ENCODE measurements at places on chromosomes 4 and X.

DNA sequence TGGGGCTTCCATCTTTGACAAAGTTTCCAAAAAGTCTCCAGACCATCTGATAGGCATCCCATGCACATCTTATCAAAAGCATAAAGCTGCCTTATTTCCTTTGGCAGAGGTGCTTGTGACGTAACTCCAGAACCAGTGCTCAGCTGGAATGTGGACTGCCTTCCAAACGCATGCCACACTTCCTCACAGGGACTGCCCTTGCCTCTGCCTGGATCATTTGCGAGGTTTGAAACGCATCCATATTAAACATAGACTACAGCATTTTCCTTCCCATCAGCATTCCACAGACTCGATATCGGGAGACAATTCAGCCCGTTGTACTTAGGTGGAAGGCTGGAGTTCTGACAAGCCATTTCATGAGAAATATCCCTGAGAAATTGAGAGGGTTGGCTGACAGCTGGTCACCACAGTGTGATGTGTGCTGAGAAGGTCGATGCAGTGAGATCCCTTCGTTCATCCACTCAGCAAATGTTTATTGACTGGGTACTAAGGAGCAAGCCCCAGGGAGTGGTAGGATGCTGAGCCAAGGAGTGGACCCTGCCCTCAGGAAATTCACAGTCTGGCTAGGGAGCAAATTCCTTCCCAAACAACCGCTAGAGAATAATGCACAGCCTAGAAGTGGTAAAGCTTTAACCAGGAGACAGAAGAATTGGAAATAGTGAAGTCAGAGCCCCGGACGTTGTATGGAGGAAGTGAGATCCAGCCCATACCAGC lies 376.0 kb downstream of the BCOR start:
- no peaks in the 10 kb centered on the region for H3K36me3 ChIP-seq
- H3K27me3 ChIP-seq, result no peaks in the 10 kb centered on the region

DNA sequence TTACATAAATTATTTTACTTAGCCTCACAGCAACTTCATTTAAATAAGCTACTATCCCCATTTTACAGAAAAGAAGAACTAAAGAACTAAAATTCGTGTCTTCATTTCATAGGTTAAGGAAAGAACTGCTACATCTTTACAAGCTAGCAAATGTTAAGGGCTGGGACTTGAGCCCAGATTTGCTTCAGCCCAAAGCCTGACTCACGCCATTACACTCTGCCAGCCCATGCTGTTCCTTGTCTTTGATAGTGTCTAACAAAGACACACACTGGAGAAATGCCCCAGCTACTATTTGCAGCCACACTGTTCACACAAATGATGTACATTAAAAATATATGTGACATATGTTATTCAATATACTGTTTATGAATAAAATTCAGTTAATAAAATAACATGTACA lies 29.0 kb upstream of the ERVMER34-1 start:
- H3K27ac ChIP-seq, result no peak overlapping the region
- H3K27me3 ChIP-seq, result no peaks in the 10 kb centered on the region
- no peaks in the 10 kb centered on the region for H3K36me3 ChIP-seq
- H3K4me1 ChIP-seq, result peaks cover 9% of the 10 kb centered on the region

GRCh38 chr4:156388826-156389225 lies 435.2 kb upstream of the CTSO start:
- no peak overlapping the region for H3K4me3 ChIP-seq
- no peak overlapping the region for H3K27ac ChIP-seq
- H3K36me3 ChIP-seq, result no peaks in the 10 kb centered on the region
- no peaks in the 10 kb centered on the region for H3K4me1 ChIP-seq

DNA sequence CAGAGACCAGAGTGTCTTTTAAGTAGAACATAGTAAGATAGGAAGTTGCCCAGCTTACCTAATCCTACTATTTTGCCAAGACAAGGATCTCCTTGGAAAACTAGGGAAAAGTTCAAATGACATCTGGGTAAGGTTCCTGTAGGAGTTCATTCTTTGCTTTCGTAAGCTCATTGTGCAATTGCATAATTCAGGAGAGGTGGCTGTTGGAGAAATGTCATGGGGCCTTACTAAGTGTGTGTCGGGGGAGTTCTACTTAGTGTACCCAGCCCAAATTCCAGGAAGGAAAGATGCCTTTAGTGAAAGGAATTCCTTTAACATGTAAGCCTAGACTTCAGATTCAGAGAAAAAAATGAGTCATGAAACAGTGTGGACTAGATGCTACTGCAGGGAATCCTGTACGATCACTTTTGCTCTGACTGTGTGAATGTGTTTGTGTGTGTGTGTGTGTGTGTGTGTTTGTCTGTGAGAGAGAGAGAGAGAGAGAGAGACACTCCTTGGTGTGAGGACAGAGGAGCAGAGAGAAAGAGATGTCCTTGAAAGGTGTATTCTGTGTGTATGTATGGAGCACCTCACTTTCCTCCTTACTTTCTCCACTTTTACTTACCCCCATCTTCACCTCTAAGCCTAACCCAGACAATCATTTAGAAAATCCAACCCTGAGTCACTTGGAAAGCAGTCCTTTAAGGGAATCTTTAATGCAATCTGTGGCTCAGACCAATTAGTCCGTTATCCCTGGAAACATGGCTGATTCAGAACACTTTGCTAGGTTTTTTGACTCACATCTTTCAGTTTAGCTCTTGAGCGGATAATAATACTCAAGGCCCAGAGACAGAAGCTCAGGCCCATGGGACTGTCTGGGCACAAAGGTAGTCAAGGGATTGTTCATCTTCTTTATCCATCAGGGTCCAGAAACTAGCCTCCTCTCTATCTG lies 114.5 kb upstream of the ACSL4 start:
- no peak overlapping the region for H3K4me3 ChIP-seq
- no peaks in the 10 kb centered on the region for H3K36me3 ChIP-seq
- peaks cover 3% of the 10 kb centered on the region for H3K27me3 ChIP-seq
- H3K4me1 ChIP-seq, result peaks cover 7% of the 10 kb centered on the region
- peak overlapping the region; percentile 37 for H3K27ac ChIP-seq

- H3K36me3 ChIP-seq, result no peaks in the 10 kb centered on the region
- no peaks in the 10 kb centered on the region for H3K27me3 ChIP-seq
- H3K27ac ChIP-seq, result no peak overlapping the region
- no peak overlapping the region for H3K4me3 ChIP-seq
- no peak for DNase-seq
Measured at GRCh38 chr4:86036736-86037135, 323.1 kb downstream of the MAPK10 start.

DNA sequence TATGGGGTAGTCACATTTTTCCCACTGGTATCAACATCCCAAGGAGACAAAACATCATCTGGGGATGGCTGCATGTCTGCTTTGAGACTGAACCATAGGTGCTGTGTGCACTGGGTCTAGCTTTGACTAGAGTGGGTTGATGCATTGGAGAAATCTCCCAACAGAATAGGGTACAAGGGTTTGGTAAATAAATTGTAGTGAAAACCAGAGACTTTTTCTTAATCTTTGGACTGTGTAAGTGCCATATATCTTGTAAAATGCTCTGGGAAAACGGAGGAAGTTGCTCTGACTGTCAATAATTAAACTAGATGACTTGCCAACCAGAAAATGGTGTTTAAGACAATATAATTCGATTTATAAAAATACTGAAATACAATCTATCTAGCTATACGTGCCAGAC lies 1064.0 kb upstream of the SLIT2 start:
- H3K27ac ChIP-seq, result no peak overlapping the region
- no peaks in the 10 kb centered on the region for H3K36me3 ChIP-seq
- no peak for DNase-seq
- H3K27me3 ChIP-seq, result no peaks in the 10 kb centered on the region

DNA sequence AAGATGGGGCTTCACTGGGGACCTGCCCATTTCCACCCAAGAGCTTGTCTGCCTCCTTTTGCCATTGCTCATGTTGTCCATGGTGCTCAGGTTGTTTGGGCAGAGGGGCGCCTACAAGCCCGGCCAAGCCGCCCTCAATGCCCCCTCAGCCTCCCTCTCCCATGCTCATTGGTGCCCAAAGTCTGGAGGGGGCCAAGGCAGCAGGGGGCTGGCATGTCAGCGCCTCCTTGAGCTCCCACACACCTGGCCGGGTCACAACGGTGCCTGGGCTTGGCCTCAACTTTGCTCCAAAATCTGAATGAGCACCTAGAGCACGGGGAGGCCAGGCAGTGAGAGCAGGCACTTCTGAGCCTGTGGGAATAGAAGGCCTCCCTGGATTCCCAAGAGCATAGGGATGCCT lies 1598.8 kb downstream of the PCDH7 start:
- H3K27me3 ChIP-seq, result no peaks in the 10 kb centered on the region
- H3K36me3 ChIP-seq, result no peaks in the 10 kb centered on the region
- no peak overlapping the region for H3K27ac ChIP-seq
- H3K4me3 ChIP-seq, result no peak overlapping the region
- no peak for DNase-seq
- no peaks in the 10 kb centered on the region for H3K4me1 ChIP-seq

GRCh38 chrX:103398421-103398864 lies 22.1 kb downstream of the BEX3 start:
- peaks cover 11% of the 10 kb centered on the region for H3K4me1 ChIP-seq
- no peak overlapping the region for H3K4me3 ChIP-seq
- H3K36me3 ChIP-seq, result no peaks in the 10 kb centered on the region
- DNase-seq, result no peak
- H3K27ac ChIP-seq, result no peak overlapping the region

DNA sequence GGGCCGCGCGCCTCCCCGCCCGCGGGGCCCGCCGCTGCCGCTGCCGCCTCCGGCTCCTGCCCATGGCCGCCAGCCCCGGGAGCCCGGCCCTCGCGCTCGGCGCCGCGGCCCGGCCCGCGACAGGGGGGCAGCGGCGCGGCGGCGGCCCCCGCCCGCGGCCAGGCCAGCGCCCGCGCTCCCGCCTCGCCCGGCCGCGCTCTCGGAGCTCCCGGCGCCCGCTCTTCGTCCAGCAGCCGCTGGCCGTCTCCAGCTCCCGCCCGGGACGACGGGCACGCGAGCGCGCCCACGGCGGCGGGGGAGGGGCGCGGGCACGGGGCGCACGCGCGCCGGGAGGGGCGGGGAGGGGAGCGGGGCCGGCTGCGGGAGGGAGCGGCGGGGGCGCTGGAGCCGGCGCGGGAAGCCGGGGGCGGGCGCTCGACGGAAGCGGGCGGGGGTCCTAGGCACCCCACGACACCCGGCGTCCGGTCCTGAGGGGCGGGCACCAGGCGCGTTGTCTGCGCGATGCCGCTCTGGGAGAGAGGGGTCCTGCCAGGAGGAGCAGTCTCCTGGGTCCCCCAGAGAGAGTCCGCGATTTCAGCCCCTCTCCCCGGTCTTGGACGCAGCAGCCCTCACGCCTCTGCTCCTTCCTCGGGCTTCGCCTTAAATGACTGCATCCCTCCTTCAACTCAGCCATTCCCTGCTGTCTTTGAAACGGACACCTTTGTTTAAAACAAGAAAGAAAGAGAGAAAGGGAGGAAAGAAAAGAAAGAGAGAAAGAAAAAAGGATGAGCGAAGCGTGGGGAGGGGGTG lies 490 bp upstream of the PDZD4 start:
- H3K27ac ChIP-seq, result no peak overlapping the region
- no peaks in the 10 kb centered on the region for H3K36me3 ChIP-seq

DNA sequence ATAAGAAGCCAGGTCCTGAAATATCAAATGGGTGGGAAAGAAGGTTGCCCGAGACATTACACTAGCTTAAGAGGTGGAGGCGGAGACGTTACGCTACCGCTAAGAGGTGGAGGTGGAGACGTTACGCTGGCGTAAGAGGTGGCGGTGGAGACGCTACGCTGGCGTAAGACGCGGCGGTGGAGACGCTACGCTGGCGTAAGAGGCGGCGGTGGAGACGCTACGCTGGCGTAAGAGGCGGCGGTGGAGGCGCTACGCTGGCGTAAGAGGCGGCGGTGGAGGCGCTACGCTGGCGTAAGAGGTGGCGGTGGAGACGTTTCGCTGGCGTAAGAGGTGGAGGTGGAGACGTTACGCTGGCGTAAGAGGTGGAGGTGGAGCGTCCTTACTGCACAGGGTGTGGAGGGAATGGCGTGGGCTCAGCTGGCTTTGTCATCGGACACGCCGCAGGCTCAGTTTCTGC lies 12.8 kb downstream of the CYP4V2 start:
- DNase-seq, result no peak
- no peaks in the 10 kb centered on the region for H3K36me3 ChIP-seq
- H3K27ac ChIP-seq, result no peak overlapping the region
- no peak overlapping the region for H3K4me3 ChIP-seq
- no peaks in the 10 kb centered on the region for H3K4me1 ChIP-seq

GRCh38 chr4:104593019-104593418 lies 98.3 kb upstream of the CXXC4 start:
- H3K4me3 ChIP-seq, result no peak overlapping the region
- no peak for DNase-seq
- H3K36me3 ChIP-seq, result no peaks in the 10 kb centered on the region
- H3K27me3 ChIP-seq, result no peaks in the 10 kb centered on the region
- no peaks in the 10 kb centered on the region for H3K4me1 ChIP-seq

DNA sequence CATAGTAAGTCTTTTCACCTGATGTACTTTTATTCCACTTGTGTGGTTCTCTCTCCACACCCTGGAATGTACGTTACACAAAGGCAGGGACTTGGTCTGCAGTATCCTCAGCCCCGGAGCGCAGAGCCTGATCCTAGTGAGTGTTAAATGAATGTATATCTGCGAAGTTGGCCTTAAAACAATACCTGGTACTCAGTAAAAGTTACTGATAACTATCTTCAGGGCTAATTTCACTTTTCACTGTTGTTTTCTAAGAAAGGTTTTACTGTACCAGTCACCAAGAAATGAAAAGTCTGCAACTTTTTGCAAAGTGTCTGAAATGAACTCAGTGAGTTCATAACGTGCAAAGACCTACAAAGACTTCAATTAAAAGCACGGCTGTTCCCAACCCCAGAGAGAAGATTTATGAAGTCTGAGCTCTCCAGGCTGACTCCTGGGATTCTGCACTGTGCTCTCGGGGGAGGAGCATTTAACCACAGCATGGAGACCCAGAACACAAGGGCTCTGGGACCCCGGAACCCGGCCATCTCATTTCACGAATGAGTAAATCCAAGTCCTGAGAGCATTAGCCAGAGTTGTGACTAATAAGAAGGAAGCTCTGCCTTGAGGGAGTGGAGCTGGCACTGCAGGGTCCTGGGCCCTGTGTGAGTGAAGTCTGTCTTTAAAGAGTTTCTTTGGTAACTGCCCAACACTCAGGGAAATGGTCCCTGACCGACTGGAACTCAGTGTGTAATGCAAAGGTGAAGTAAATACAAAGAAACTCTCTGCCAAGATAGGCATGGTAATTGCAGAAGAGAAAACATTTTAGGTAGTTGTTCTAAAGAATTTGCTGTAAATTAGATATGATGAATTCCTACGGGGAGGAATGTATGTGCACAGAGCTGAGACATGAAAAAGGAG lies 165.8 kb downstream of the NSUN7 start:
- H3K4me3 ChIP-seq, result no peak overlapping the region
- H3K36me3 ChIP-seq, result peaks cover 7% of the 10 kb centered on the region
- H3K4me1 ChIP-seq, result peaks cover 25% of the 10 kb centered on the region
- no peak for DNase-seq
- peak overlapping the region; percentile 8 for H3K27ac ChIP-seq
- H3K27me3 ChIP-seq, result no peaks in the 10 kb centered on the region

GRCh38 chrX:47316276-47317025 lies 53.9 kb upstream of the ZNF157 start:
- H3K36me3 ChIP-seq, result no peaks in the 10 kb centered on the region
- H3K4me1 ChIP-seq, result no peaks in the 10 kb centered on the region
- no peak overlapping the region for H3K27ac ChIP-seq
- H3K4me3 ChIP-seq, result no peak overlapping the region
- no peak for DNase-seq

GRCh38 chr4:168082379-168082778 lies 10.0 kb upstream of the ANXA10 start:
- H3K4me1 ChIP-seq, result no peaks in the 10 kb centered on the region
- no peaks in the 10 kb centered on the region for H3K36me3 ChIP-seq
- DNase-seq, result no peak
- no peak overlapping the region for H3K27ac ChIP-seq
- no peaks in the 10 kb centered on the region for H3K27me3 ChIP-seq

GRCh38 chr4:12270546-12270945 lies 841.9 kb upstream of the HS3ST1 start:
- no peaks in the 10 kb centered on the region for H3K27me3 ChIP-seq
- no peak for DNase-seq
- no peaks in the 10 kb centered on the region for H3K36me3 ChIP-seq
- H3K4me1 ChIP-seq, result no peaks in the 10 kb centered on the region
